CD4-positive, alpha-beta T cell treated with Interleukin-12 subunit alpha and Interleukin-12 subunit beta, for 1 hour (primary cell): ENCODE measurements at places on chromosomes 7 and 10.
A peak's percentile ranks its signal among the peaks of the same experiment; 100 is the strongest.

- no peak for DNase-seq
These were observed 535.9 kb upstream of the POT1 start for GRCh38 chr7:125465527-125465926.

DNA sequence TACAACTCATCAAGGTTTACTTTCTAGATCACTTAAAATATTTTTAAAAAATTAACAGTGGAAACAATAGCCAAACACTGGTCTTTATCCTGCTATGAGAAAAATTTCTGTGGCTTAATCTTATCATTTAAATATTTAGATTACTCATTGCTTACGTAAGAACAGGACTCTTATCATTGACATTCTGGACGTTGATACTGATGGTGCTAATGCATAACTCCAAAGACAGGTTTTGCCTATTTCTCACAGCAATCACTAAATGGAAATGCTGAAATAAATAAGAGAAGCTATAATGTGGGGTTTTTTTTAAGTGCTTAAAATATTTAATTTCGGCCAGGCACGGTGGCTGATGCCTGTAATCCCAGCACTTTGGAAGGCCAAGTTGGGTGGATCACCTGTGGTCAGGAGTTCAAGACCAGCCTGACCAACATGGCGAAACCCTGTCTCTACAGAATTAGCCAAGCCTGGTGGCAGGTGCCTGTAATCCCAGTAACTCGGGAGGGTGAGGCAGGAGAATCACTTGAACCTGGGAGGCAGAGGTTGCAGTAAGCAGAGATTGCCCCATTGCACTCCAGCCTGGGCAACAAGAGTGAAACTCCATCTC is 195.0 kb downstream of the HGF start:
- no peak for DNase-seq

- no peak for DNase-seq
These were observed 17.1 kb downstream of the GRID1 start for GRCh38 chr10:86349474-86349873.

GRCh38 chr10:117763528-117763927 is 221.0 kb downstream of the EMX2 start:
- DNase-seq: no peak

GRCh38 chr7:97006055-97006815 is 882 bp downstream of the DLX6 start:
- peak; percentile 27 for DNase-seq

- no peak for DNase-seq
These were observed 231.4 kb downstream of the COBL start for GRCh38 chr7:51085034-51085692.

DNA sequence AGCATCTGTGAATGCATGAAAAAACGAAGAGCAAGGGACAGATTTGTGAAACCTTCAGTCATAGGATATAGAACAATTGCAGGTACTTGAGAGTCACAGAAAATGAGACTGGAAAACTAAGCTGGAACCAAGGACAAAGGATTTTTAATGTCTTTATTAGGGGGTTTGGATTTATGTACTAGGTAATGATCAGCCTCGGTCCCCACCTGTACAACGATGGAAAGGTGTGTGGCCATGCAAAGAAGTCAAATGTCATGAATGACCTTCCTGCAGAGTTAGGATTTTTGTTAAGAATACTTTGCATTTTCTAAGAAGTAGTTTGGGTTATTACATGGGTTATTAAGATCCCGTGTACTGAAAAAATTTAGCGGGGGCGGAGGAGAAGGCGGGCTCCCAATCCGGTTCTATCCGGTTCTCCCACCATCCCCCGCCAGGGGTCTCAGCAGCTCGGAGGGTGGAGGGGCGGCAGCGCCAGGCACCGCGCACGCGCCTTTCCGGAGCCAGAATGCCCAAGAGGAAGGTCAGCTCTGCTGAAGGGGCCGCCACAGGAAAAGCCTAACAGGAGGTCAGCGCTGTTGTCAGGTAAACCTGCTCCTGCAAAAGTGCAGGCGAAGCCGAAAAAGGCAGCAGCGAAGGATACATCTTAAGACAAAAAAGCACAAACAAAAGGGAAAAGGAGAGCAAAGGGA is 327.5 kb upstream of the PLXDC2 start:
- peak; percentile 0 for DNase-seq

DNA sequence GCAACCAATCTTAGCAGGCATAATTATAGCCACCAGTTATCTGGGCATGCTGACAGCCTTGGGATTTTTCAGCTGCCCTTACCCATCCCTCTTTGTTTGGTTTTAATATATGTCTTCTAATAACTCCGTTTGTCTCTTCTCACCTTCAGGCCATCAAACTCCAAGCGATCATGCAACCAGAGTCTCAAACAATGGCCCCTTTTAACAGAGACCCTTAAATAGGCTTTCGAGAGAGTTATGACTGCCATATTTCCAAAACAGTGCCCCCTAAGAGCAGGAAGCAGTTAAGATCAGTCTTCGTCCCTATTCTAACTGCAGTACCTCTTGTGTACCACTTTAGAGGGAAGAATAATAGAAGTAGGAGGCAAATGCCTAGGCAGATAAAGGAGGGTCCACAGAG is 157.5 kb downstream of the DGKB start:
- no peak for DNase-seq

DNA sequence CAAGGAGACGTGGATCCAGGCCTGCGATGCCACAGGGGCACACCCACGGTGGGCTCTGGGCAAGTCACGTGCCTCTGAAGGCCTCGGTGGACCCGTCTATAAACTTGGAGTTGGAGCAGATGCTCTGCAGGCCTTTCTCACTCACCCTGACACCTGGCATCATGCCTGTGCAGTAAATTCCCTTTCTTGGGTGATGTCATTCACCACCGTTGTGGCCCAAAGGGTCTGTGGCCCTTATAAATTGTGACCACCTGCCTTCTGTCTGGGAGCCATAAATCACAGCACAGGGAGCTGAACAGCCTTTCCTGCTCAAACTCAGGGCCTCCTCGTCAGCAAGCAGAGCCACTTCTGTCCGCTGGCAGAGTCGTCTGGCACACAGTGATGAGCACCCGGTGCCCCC is 52.2 kb downstream of the GPAM start:
- no peak for DNase-seq

- DNase-seq: no peak
These were observed 437.5 kb downstream of the CALN1 start for GRCh38 chr7:71974611-71975010.

DNA sequence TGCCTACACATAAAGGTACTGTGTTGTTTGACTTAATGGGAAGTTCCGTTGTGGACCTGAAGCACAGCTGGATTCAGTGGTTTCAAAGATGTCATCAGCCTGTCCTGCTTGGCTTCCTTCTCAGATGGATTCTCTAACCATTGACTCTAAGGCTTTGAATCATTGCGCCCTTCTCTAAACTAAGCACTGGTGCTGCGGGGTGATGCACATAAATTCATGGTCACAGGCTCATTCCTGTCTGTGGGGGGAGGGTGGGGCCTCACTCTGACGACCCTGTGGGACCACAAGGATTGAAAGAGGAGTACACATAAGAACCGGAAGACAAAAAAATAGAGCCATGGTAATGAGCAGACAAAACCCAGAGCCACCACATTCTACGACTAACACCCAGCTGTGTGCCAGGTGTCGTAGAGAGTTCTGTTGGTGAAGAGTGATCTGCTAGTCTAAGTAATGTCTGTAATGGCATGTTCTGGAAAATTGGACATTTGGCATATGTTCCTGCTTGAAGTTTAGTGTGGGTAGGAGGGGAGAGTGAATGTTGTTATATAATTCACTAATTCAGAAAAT is 97.3 kb upstream of the YAE1 start:
- no peak for DNase-seq

- no peak for DNase-seq
These were observed 201.1 kb upstream of the PLXNA4 start for GRCh38 chr7:132777414-132777813.

GRCh38 chr10:3976718-3977117 is 191.7 kb upstream of the KLF6 start:
- DNase-seq: peak; percentile 45

GRCh38 chr10:70661623-70662361 is 10.5 kb upstream of the ADAMTS14 start:
- DNase-seq: no peak

DNA sequence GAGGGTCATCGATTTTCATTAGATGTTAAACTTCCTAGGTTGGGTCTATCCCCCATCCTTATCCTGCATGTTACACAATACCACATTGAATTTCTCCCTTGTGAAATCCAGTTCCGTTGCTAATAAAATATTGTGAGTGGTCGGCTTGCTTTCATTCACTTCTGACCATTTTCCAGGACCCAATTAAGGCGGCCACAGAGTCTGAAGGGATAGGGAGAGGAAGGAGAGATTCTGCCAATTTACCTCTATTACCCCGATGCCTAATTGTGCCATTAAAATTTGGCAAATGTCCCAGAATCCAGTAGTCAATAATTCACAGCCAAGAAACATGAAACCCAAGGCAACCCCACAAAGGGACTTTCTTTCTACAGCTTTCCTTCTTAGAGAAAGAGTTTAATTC is 129.9 kb downstream of the IPMK start:
- DNase-seq: no peak

DNA sequence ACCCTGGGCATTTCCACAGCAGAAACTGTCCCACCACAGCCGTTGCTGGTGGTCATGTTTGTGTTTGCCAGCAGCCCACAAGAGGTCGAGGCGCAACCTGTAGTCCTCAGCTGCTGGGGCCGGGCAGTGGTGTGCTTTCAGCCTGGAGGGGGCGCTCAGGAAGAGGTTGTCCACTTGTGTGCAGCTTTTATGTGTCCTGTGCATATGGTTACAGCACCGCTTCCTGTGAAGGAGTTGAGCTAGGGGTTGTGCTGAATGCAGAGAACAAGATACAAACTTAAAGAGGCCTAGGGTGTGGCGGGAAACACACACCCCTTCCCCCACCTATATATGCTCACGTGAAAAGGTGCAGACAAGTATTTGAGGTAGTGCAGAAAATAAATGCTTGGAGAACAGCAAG is 29.5 kb upstream of the PFKFB3 start:
- DNase-seq: peak; percentile 65

- no peak for DNase-seq
These were observed 11.0 kb downstream of the AS3MT start for GRCh38 chr10:102880256-102880655.

DNA sequence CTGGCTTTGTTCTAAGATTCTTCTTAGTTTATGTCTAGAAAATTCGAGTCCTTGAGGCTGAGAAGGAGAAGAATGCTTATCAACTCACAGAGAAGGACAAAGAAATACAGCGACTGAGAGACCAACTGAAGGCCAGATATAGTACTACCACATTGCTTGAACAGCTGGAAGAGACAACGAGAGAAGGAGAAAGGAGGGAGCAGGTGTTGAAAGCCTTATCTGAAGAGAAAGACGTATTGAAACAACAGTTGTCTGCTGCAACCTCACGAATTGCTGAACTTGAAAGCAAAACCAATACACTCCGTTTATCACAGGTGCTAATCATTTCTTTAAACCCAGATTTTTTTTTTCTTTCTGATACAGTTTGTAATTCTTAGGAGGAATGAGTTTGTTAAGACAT is 6.7 kb downstream of the CEP55 start:
- no peak for DNase-seq

DNA sequence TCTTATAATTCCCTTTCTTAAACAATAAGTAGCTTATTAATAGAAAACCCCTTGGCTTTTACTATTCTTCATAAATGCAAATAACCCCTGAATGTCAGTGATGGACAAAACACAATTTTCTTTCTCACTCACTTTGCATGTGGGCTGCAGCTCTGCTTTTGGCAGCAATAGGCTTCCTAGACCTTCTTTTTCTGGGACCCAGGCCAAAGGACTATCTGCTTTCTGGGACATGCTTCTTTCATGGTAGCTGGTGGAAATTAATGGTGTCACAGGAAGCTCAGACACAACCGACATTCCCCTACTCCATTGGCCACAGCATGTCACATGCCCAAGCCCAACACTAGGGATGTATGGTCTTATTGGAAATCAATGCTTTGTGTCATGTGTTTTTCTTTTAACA is 134.3 kb upstream of the MDFIC start:
- no peak for DNase-seq

DNA sequence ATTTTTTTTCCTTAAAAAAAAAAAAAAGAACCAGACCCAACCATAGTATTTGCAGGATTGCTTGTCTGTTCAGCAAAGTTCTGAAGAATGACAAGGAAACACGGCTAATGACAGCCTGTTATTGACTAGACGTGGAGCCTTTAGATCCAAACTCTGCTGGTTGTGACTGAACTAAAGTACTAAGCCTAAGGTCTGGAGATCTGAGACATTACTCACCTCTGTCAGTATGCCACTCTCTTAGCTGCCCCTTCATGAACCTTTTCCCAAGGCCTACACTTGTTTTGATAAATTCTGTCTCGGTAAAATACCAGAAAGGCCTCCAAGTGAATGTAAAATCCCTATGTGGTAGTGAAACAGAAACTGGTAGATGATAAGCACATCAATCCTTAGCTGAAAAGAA is 101.0 kb downstream of the CABCOCO1 start:
- no peak for DNase-seq

DNA sequence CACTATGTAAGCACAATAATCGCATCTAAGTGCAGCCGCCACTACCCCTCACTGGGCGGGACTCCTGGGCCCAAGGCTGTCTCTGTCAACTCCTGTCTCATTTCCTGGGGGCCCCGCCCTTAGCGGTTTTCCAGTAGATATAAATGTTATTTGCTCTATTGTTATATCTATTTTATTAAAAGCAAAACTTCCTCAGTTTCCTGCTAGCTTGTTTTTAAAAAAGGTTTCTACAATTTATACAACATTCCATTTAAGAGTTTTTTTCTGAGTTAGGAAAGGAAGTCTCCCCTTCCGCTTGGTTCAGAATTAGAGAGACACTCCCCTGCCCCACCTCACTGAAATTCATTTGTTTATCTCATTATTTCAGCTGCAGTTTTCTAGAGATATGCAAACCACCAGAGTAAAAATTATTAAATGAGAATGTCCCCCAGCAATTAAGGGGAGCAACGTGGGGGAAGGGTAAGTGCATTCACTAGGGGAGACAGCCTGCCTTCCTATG is 82.7 kb downstream of the RAMP3 start:
- DNase-seq: no peak

- DNase-seq: no peak
These were observed 316.3 kb downstream of the PARD3 start for GRCh38 chr10:34498821-34499220.

GRCh38 chr7:101717628-101718357 is 88.7 kb upstream of the MYL10 start:
- peak; percentile 14 for DNase-seq

GRCh38 chr10:25493122-25493893 is 318.5 kb downstream of the GPR158 start:
- no peak for DNase-seq
